Anterior cingulate cortex (tissue), 58 donors: ENCODE measurements at places on chromosomes 12 and 14.

DNA sequence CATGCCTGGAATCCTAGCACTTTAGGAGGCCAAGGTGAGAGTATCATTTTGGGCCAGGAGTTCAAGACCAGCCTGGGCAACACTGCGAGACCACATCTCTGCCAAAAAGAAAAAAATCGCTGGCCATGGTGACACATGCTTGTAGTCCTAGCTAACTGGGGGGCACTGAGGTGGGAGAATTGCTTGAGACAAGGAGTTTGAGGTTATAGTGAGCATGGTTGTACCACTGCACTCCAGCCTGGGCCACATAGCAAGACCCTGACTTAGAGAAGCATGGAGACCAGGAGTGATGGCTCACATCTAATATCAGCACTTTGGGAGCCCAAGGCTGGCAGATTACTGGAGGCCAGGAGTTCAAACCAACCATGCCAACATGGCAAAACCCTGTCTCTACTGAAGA is 9.2 kb downstream of the PTGES3 start:
- no peak for DNase-seq

- no peak for DNase-seq
Measured at GRCh38 chr12:93122569-93123091, 193.5 kb upstream of the EEA1 start.

- DNase-seq = no peak
Measured at GRCh38 chr12:92218394-92219077, 72.9 kb upstream of the BTG1 start.

DNA sequence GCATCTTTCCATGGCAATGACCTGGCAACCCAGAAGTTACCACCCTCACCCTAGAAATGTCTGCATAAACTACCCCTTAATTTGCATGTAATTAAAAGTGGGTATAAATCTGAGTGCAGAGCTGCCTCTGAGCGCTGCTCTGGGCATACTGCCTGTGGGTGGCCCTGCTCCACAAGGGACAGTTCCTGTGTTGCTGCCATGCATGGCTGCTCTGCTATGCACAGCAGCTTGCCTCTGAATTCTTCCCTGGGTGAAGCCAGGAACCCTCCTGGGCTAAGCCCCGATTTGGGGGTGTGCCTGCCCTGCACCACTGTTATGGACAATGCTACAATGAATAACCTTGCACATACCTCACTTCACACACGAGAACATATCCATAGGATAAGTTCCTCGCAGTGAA is 35.7 kb upstream of the GPR132 start:
- no peak for DNase-seq

DNA sequence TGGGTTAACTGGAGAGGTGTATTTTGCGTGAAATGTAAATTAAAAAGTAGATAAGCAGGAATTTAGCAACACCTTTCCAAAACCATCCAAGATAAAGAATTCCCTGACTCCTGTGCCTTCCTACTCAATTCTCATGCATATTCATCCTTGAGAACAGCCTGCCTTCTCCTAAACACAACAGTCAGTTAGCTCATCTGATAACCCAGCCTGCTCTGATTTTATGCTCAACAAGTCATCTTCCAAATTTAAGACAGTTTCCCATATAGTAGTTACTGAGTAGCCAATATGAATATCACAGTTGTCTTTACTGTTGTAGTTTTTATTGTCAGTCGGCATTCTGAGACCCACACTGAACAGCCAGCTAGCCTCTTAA is 27.1 kb downstream of the CPNE8 start:
- DNase-seq = no peak

DNA sequence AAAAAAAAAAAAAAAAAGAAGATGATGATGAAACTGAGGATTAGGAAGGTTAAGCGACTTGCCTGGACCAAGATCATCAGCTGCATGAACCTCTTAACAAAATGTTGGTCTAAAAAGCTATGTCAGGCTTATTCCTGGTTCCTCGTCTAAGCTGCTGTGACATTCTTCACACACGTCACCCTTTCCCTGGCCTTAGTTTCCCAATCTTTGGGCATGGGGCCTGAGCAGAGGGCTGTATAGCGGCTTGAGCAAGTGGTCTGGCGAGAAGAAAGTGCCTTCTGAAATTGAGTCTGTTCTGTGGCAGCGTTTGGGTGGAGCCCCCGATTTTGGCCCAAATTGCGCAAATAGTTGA is 58.7 kb upstream of the CCND2 start:
- DNase-seq = no peak

DNA sequence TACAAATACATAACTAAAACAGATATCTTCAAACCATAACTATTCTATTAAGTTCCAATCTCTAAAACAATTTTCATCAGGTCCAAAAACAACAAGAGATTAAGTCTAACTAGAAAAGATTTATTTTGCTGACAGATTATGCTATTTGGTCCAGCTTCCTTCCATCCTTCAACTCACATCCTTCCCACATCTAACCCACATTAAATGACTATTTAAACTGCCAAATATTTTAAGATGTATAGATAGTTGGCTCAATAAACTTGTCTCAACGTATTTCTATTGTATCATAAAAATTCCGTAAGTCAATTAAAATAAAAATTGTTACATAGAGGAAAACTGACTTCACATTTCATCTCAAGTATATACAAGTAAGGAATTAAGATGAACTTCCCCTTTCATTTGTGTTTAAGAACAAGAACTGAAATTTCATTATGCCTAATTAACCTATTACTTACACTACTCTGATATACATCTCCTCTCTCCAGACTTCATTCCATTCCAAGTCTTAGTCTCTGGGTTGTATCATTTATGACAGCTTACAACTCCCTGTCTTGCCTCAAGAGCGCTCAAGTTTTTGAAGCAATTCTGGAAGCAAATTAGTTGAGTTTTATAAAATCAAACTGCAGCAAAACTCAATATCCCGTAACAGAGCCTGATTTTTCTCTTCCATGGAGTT is 25.4 kb downstream of the PAWR start:
- DNase-seq = no peak

GRCh38 chr14:68762953-68763764 is 29.7 kb downstream of the ZFP36L1 start:
- DNase-seq = no peak

DNA sequence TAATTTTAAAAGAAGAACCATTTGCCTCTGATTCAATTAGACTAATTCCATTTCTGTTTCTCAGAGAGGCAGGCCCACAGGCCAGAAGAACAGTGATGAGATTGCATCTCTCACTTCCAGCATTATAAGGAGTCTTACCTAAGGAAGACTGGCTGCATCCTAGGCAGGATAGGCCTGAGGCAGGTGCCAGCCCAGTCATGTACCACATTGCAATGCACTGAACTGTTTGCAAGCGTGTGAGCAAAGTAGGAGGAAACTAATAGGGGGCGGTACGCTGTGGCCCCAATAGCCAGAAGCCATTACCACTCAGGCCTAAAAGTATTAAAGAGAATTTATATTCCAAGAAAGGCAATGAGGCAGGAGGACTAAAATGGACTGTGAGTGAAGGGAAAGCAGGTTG is 12.1 kb upstream of the CNIH1 start:
- DNase-seq = no peak

- no peak for DNase-seq
Measured at GRCh38 chr14:30211326-30211725, 283.7 kb upstream of the PRKD1 start.

GRCh38 chr12:38141861-38142260 is 174.7 kb upstream of the ALG10B start:
- DNase-seq = no peak

- DNase-seq = no peak
Measured at GRCh38 chr14:68127166-68127565, 307.6 kb downstream of the RAD51B start.

GRCh38 chr14:57578801-57579200 is 85.1 kb upstream of the CCDC198 start:
- no peak for DNase-seq

DNA sequence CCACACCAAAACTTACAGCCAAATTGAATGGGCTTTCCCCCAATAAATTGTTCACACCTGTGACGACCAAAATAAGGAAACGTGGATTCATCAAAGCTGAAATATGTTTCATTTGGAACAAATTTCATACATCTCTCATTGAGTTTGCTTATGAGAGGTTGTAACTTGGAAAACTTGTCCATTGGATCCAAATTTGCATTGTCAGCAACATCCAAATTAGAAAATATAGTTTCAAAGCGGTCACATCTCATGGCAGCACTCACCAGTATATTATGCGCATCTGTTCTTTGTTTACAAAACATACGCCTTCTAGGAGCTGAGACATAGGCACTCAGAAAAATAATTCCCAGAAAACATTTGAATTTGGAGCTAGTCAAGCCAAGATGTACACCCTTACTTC is 1028.2 kb upstream of the USP15 start:
- no peak for DNase-seq

DNA sequence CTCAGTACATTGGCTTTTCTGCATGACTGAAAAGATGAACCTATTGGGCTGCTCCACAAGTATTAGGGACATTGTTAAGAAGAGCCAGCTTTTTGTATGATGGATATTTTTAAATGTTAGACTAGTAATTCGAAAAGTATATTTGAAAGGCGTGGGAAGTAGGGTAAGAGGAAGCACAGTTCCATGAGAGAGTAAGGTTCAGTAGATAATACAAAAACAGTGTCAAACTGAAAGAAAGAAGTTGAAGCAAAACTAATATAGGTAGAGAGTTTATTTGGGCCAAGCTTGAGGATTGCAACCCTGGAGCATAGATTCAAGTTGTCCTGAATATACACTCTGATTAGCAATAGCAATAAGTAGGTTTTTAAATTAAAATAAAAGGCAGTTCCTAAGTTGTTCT is 193.9 kb downstream of the RASSF9 start:
- no peak for DNase-seq

DNA sequence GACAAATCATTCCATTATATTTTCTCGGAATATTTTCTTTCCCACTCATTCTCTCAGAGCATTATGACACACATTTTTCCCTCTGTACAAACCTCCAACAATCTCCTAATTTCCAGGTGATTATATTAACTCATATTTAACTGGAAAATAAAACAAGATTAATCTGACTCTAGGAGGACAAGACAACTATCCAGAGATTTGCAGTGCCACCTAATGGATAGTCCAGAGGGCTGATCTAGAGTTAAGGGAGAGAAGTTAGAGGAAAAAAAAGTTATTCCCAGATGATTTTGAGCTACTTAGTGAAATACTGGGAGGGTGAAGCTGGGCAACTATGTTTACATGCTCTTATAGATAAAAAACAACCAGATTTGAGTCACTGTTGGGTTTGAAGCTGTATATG is 161.7 kb downstream of the ALX1 start:
- DNase-seq = no peak

DNA sequence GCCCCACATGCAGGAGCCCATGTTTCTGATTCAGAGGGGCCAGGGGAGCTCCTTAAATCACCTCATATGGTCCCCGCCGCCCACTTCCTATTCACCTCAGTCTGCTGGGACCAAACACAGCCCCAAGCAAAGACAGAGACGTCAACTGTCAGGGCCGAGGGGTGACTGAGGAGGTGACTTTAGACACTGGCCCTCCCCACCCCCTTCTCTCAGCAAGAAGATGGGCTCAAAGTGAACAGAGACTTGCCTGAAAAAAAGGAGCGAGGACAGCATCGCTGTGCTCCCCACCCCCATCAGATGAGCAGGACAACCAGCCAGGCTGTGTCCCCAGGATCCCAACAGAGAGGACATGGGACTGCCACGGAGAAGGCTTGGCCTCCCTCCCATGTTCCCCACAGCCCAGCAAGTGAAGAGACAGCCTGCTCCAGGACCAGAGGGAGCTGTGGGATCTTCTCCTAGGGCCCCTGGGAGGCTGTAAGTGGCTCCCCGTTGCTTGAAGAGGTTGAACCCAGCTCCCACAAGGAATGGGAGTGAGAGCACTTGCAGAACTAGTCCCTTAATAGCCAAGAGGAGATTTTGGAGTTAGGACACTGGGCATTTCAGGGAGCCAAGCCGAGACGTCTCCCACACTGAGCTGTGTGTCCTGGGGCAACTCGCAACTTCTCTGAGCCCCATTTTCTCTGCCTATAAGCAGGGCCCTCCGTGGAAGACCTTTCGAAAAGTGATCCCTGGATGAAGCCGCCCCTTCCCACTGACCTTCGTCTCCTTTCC is 1.3 kb upstream of the KRT79 start:
- DNase-seq = no peak

DNA sequence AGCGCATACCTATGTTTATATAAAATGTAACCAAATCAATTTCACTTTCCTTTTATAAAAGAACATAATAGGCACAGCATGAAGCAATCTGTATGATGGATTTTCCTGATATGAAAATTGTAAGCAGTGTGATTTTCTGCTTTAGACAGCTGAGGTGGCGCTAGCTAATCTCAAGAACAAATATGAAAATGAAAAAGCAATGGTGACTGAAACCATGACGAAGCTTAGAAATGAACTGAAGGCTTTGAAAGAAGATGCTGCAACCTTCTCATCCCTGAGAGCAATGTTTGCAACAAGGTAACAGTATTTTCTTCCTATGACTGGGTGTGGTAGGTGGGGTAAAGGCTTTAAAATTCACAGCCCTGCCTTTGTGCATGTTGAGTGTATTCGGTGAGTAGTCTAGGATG is 65.0 kb upstream of the FGD4 start:
- no peak for DNase-seq

DNA sequence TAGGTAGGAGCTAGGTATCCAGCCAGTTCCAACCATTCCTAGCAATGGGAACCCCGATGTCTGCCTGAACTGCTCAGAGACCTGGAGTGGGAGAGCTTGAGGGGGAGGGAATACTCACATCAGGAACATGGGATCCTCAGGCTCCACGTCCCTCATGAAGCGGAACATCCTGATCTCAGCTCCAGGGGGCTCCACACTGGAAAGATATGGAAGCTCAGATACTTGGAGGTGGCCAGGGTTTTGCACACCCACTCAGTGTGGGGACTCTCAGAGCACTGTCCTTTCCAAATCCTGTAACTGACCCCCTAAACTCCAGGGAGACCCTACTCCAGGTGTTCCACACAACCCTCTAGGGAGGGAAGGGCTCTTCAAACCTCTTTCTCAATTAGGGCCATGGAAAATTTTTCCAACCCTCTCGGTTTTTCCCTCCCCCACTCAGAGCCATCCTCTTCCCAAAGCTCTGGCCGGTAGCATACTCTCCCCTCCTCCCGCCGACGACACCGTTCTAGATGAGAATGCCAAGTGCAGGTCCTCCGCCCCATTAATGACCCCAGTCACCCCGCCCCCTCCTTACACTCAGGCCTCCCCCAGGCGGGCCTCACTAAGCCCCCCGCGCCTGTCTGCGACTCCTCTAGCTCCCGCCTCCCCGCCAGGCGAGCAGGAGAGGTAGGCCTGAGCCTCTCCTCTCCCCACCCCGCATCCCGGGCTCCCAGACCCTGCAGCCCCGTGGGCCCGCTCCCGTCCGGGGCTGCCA is 597 bp downstream of the MLF2 start:
- no peak for DNase-seq

GRCh38 chr12:123972457-123973401 is at the start of the genes CCDC92 and ZNF664:
Gene CCDC92, minus strand, starts transcription at chr12:123972831. Its CDS starts 28,526 bp downstream, at chr12:123944305.
Gene ZNF664, plus strand, starts transcription at chr12:123973215. Its CDS starts 38,930 bp downstream, at chr12:124012145.
- peak; percentile 89 for DNase-seq

DNA sequence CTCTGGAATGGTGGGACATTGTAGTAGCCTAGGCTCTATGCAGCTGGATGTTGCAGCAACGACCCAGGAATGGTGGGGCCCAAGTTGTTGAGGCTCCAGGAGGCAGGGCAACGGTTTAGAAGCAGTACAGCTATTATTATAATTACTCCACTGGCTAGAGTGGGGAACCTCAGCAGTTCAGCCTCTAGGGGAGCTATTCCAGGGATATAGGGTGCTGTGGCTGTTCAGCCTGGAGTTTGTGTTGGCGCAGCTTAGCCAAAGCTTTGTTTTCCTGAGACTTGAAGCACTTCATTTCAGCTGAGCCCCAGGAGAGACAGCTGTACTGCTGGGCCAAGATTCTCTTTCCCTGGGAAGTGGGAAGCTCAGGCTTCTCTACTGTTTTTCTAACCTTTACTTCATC is 1023.0 kb upstream of the ATXN7L3B start:
- no peak for DNase-seq

GRCh38 chr12:14257303-14257733 is 108.2 kb upstream of the ATF7IP start:
- no peak for DNase-seq

- no peak for DNase-seq
Measured at GRCh38 chr14:98901511-98902205, 370.3 kb downstream of the BCL11B start.
